Right atrium auricular region (tissue), 2 donors: ENCODE measurements at places on chromosomes 3 and 15. TPM values are rescaled to one million over a fixed set of nuclear protein-coding genes. Genes with fewer than 3 reads are reported as not detected.

TMCO5A gene
- not detected for total RNA-seq

LTK gene
- not detected for total RNA-seq

PIF1 gene
- total RNA-seq: 0.28 TPM

PFN2 gene
- total RNA-seq: 29.3 TPM

LRRIQ4 gene
- total RNA-seq: 0.43 TPM

GOLGA6L4 gene
- 0.15 TPM for total RNA-seq

- DNase-seq: no peak
Observed at GRCh38 chr3:9129365-9129764, 120.1 kb downstream of the SRGAP3 start.

GRCh38 chr3:193262707-193263106, 21.7 kb downstream of the PLAAT1 start:
- DNase-seq: no peak

- DNase-seq: no peak
Observed at GRCh38 chr3:109784852-109785631, 447.7 kb upstream of the DPPA4 start.

DNA sequence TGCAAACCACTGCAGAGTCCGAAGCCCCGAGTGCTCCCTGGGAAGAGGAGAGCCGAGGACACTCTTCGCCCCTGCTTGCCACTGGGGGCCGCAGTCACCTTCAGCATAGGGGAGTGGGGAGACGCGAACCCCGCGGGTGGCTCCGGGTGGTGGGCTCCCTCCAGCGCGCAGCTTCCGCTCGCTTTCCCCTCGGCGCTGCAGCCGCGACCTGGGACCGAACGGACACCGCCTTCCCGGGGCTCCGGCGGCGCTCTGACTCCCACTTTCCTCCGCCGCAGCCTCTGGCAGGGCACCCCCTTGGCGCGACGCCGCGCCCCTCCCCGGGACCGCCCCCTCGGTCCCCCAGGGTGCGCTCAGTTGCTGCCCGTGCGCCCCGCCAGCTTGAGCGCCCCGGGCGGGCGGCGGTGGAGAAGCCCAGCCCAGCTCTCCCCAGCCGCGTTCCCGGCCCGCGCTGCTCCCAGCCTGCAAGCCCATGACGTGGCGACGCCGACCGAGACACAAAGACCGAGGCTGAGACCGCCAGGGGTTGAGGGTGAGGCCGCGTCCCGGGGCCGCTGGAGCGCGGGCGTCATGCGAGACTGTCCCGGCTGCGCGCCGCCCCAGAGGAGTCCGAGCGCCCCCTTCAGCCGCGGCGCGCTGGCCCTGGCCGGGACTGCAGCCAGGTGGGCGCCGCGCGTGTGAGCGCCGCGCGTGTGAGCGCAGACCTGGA, at the start of gene MINAR1:
TSS of gene MINAR1 (plus strand) at position 701 of the 709 bp plus-strand sequence. CDS start 23,812 bp downstream, outside the sequence.
- DNase-seq: no peak

GRCh38 chr15:40785814-40786213, 16.0 kb downstream of the C15orf62 start:
- no peak for DNase-seq

DNA sequence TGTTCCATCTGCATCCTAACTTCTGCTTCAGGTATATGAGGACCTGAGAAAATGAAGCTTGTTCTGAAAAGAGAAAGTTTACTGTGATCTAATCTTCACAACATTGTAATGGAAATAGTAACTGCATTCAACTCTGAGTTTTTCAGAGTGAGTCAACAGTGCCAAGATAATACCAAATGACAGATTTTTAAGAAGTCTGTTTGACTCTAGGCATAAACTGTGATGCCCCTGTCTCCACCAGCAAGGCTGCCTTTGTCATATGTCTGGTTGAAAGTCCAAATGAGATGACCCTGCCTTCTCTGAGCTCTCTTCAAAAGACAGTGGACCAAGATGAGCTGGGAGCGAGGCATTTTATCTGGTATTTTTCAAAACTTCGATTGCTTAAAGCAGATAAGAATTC, 44.8 kb upstream of the B3GNT5 start:
- no peak for DNase-seq

GRCh38 chr3:50674349-50675178, at the start of gene DOCK3:
DOCK3 (plus strand) TSS chr3:50674927; CDS start chr3:50675264, 337 bp downstream.
- DNase-seq: peak; percentile 52

DNA sequence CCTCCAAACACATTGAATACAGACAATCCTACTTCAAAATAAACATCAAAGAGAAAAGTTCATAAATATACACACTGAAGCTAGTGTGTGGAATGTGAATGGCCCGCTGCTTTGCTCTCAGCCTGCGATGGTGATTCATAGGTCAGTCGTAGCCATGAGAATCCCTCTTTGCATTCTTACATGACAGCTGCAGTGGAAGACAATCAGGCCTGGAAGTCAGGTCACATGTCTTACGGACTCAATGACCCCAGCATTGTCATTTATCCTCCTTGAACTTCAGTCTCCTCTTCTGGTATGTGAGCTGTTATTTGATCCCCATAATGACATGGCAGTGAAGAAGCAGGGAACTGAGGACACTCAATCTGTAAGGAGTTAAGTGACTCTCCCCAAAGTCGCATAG, 217.8 kb upstream of the EOMES start:
- no peak for DNase-seq

DNA sequence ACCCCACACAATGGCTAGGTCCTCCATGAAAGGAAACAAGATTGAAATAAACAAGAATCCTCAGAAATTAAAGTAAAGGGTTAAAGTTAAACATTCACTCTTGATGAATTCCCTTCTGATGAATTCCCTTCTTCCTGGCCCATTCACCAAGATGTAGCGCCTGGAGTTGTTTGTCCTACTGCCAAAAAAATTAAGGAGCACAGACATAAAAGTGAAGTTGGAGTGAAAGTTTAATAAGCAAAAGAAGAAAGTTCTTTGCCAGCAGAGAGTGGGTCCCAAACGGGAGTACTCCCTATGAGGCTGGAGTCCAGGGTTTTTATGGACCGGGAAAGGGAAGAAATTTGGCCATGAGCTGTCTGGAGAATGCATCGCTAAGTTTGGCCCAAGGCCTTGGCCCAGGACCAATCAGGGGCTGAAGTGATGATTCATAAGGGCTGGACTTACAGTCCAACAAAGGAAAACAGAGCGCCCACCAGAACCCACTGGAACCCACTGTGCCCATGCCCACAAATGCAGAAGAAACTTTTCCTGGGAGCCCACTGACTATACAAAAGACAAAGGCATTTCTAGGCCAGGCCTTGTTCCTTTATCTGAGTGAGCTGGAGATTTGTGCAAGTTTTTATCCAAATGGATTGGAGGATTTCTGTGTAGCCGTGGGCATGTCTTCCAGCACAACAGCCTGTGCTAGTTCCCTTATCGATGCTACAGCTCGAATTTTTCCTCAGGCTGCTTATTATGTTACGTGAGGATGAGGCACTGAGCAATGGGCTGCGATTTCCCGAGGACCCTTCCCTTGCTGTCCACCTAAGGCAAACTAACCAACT, 1561.6 kb downstream of the OTOL1 start:
- DNase-seq: no peak

DNA sequence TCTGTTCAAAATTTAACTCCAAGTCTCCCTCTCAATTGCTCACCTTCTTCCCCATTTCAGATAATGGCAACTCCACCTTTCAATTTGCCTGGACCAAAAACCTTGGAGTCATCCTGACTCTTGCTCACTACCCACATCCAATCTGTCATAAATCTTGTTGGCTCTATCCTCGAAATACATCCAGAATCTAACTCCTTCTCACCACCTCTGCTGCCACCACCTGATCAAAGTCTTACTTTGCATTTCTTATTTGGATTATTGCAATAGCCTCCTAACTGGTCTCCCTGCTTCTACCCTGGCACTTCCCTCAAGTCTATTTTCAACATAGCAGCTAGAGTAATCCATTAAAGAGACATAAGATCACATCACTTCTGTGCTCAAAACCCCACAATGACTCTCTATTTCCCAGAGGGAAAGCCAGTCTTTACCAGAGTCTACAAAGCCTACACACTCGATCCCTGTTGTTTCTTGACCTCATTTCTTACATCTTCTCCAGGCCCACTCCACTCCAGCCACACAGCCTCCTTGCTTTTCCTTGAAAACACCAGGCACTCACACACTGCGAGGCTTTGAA, 86.6 kb downstream of the GPR156 start:
- DNase-seq: no peak

- DNase-seq: no peak
Observed at GRCh38 chr3:59803268-59803667, 753.4 kb upstream of the CFAP20DC start.

- no peak for DNase-seq
Observed at GRCh38 chr3:194961571-194961970, 275.9 kb downstream of the FAM43A start.

- DNase-seq: no peak
Observed at GRCh38 chr3:154421083-154421482, 8.9 kb downstream of the GPR149 start.
